ENCODE measurements at places on chromosomes 1 and 21.

- no peak for DNase-seq
Measured at GRCh38 chr1:88001460-88001859, 672.8 kb downstream of the LMO4 start.

DNA sequence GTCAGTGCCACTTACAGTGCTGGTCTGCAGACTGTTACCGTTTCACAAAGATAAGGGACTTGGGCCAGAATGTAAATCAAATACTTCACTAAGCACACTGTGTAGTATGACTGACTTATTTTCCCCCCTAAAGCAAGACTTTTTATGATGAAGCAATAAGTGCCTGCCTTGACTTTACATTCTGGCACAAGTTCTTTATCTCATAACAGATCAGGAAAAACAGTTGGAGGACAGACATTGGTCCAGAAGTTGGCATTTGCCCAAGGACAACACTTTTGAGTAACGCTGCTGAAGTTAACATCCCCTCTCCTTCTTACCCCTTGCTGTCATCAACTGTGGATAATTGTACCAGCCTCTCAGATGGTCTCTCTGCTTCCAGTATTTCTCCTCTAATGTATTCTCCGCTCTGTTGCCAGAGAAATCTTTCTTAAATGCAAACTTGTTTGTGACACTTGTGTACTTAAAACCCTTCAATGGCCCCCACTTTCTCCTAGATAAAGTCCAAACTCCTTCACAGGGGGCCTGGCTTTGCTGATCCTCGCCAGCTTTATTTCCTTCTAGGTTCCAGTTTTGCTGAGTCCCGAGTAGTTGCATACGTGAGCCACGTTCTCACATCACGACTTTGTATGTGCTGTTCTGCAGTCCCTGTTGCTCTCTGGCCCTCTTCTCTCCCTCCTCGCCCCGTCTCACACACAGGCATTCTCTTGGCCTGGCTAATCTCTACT is 45.7 kb downstream of the S1PR1 start:
- DNase-seq: no peak

DNA sequence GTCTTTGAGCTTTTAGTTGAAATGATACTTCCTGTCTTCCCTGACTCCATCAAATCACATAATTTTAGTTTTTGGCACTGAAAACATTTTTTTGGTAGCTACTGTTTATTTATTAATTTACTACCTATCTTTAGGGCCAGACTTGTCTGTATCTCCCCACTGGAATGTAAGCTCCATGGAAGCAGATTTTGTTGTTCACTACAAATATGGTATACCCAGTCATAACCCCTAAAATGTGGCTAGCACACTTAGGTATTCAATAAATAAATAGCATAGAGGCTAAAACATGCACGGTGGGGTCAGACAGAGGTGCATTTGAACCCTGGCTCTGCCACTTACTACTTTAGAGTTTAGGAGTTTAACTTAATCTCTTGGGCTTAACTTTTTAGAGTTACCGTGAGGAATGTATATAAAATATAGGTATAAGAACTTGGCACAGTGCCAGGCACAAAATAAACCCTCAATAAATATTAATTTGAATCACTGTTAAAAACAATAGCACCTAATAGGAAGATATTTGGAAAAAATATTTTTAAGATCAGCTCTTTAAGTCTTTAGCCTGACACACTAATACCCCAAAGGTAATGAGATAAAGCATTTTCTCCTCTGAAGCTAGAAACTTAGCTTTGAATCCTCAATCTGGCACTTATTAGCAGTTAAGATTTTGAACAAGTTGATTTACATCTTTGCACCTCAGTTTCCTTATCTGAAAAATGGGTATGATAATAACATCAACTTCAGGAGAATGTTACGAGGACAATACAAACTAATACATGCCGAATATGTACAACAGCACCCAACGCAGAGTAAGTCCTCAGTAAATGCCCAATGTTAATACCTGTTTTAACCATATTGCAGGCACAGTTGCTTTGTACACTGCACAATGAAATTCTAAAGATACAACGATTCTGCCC is 59.6 kb upstream of the HP1BP3 start:
- no peak for DNase-seq

DNA sequence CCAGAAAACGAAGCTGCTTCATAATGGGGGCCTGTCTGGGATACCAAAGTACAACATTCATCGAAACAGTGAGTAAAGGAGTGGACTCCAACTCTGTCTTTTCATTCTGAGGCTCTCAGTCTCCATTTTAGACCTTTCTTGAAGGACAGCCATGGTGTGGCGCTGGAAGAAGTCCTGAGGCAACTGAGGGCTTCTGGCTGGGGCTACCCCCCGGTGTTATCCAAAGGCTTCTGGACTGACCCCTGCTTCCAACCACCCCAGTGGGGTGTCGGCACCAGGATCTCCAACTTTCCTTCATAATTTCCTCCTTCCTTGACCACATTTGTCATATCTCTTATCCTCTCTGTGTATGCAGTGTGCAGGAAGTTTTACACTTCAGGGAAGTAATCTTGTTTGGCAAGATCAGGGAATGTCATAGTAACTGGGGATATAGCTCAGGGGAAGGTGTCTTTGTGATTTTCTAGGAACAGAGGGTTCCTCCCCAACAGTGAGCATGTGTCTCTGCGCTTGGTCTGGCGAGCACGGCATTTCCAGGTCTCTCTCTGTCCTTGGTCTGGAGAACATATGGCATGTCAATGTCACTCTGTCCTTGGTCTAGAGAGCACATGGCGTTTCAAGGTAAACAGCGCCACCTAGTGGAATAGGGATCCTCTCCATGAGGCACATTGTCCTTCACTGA is 19.4 kb upstream of the BSDC1 start:
- peak; percentile 54 for DNase-seq

GRCh38 chr1:178282949-178283367 is 189.1 kb downstream of the RASAL2 start:
- DNase-seq: no peak

All from activated T-helper 1 cell treated with anti-CD3 and anti-CD28 coated beads, Interleukin-2, amount 50 U/mL, for 16 hours (primary cell).